Naive thymus-derived CD4-positive, alpha-beta T cell (primary cell): ENCODE measurements at places on chromosomes 1 and 21.

- H3K27me3 ChIP-seq = no peaks in the 10 kb centered on the region
- no peaks in the 10 kb centered on the region for H3K36me3 ChIP-seq
- DNase-seq = no peak
- no peaks in the 10 kb centered on the region for H3K4me1 ChIP-seq
These were observed 59.3 kb downstream of the IGSF21 start for GRCh38 chr1:18166929-18167328.

DNA sequence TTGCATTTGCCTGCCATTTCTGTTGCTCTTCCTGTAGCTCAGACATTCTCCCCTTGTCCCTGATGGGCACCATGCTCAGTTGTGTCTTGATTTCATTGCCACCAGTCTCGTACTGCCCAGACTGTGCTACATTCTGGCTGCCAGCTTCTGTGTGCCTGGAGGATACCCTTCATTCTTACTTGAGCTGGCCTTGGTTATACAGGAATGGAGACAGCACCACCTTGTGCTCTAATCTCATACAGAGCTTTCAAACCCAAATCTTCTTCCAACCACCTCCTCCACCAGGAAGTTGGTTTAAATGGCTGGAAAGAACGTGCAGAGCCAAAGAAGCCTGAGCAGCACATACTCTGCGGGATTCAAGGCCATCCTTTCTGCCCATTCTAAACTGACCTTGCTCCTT lies 165.3 kb downstream of the SLC35F3 start:
- no peak overlapping the region for H3K4me3 ChIP-seq
- H3K36me3 ChIP-seq = no peaks in the 10 kb centered on the region
- H3K4me1 ChIP-seq = no peaks in the 10 kb centered on the region
- no peak overlapping the region for H3K27ac ChIP-seq
- H3K27me3 ChIP-seq = no peaks in the 10 kb centered on the region
- no peak for DNase-seq

- peaks cover 5% of the 10 kb centered on the region for H3K36me3 ChIP-seq
- no peak overlapping the region for H3K27ac ChIP-seq
- H3K27me3 ChIP-seq = no peaks in the 10 kb centered on the region
These were observed 11.7 kb upstream of the BNIPL start for GRCh38 chr1:151024540-151025146.

DNA sequence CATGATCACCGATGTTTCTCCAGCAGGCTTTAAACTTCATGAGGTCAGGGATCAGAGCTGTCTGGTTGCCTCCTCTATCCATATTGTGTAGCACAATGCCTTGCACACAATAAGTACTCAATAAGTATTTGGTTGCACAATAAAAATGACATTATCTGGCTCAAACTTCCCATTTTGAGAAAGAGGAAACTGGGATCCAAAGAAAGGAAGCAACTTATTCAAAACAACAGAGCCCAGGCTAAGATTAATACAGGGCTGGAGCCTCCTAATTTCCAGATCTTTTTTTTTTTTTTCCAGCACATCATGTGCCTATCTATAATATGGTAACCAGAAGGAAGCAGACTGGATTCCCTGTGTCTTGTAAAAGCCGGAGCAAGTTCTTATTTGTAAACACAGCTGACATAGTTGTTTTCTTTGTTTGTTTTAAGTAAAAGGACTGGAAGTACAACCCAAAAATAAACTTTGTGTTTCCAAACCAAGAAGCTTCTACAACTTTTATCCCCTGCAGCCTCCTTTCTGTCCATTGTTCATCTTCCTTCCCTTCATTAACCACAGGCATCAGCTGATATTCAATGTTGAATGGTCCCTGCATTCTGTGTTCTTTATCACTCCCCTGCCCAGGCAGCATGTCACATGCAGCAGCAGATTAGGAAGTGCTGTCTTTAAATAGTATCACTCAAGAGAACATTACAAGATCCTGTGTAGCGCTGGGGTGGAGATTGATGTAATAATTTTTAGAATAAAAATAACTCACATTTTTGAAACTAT lies 71.2 kb upstream of the HOOK1 start:
- no peaks in the 10 kb centered on the region for H3K4me1 ChIP-seq
- no peaks in the 10 kb centered on the region for H3K27me3 ChIP-seq
- no peak overlapping the region for H3K4me3 ChIP-seq
- no peak overlapping the region for H3K27ac ChIP-seq
- no peaks in the 10 kb centered on the region for H3K36me3 ChIP-seq
- DNase-seq = no peak

- H3K4me3 ChIP-seq = peak overlapping the region; percentile 76
- H3K27me3 ChIP-seq = no peaks in the 10 kb centered on the region
- H3K36me3 ChIP-seq = no peaks in the 10 kb centered on the region
- H3K4me1 ChIP-seq = peaks cover 52% of the 10 kb centered on the region
- peak; percentile 52 for DNase-seq
These were observed 1.0 kb downstream of the ARID1A start for GRCh38 chr1:26696654-26697430.

DNA sequence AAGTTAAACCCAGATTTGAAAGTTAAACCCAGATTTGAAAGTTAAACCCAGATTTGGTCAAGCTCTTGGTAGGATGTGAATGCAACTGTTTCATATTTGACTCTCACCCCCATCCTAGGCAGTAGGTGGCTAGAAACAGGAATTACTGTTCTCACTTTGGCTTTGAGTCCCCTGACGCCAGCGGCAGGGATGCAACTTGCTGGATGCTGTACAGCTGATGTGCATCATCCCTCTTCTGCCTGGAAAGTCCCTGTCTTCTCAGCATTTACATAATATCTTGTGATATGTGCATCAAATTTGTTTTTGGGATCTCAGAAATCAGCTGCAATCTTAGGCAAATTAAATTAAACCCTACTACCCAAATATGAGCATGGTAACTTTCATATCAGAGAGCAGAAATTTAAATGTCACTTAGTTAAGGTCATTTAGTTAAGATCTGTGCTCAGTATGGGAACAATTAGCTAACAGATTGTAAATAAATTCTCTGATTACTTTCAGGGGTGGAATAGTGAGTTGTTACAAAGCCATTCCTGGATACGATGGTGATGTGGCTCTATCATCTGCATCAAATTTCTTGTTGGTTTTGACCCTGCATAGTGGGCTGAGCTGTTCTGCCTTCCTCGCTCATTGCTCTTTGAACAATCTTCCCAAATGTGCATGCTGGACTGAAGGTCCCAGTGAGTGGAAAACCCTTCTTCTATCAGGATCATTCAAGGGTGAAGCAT lies 6.8 kb upstream of the HAO2 start:
- no peaks in the 10 kb centered on the region for H3K4me1 ChIP-seq
- H3K27ac ChIP-seq = no peak overlapping the region
- H3K4me3 ChIP-seq = no peak overlapping the region
- H3K27me3 ChIP-seq = no peaks in the 10 kb centered on the region
- H3K36me3 ChIP-seq = no peaks in the 10 kb centered on the region

DNA sequence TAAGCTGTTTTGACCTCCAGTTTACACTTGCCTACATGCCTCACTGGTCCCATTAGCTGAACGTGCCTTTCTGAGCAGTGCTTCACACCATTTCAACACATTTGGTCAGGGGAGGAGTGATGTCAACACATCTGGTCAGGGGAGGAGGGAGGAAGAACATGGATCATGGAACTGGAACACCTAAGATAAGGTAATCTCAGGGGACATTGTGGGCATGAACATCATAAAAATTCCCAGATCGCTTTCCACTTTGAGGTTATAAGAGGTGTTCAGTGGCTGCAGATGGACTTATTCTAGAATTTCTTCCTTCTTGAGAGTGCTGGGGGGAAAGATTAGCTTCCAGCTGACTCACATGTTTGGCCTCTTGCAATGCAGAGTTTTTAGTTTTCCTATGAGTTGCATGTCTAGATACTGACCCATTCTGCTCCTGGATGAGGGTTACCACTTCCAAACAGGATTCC lies 2.0 kb downstream of the QSOX1 start:
- H3K27ac ChIP-seq = no peak overlapping the region
- peaks cover 20% of the 10 kb centered on the region for H3K4me1 ChIP-seq
- H3K36me3 ChIP-seq = peaks cover 3% of the 10 kb centered on the region
- H3K4me3 ChIP-seq = no peak overlapping the region
- H3K27me3 ChIP-seq = no peaks in the 10 kb centered on the region

GRCh38 chr1:37480125-37480466 lies 5.7 kb downstream of the ZC3H12A start:
- no peaks in the 10 kb centered on the region for H3K27me3 ChIP-seq
- H3K4me3 ChIP-seq = peak overlapping the region; percentile 87
- H3K4me1 ChIP-seq = peaks cover 26% of the 10 kb centered on the region

DNA sequence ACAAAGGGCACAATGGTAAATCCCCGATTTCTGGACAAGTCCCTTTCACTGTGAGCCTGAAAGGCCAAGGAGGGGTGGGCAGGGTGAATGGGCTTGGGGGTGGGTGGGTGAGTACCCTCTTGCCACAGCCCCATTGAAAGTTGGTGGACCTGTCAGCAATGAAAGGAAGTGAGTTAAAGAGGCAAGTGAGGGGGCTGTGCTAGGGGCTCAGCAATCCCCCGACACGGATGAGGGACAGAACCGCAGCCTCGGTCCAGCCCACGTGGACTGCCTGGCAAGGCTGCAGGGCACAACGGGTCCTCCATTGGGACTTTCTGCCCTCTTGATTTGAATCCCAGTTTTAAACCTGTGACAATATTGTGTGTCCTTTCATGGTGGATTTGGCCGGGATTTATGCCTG lies 255.3 kb downstream of the FOXD2 start:
- no peaks in the 10 kb centered on the region for H3K27me3 ChIP-seq
- DNase-seq = no peak
- H3K4me3 ChIP-seq = no peak overlapping the region
- H3K4me1 ChIP-seq = no peaks in the 10 kb centered on the region

DNA sequence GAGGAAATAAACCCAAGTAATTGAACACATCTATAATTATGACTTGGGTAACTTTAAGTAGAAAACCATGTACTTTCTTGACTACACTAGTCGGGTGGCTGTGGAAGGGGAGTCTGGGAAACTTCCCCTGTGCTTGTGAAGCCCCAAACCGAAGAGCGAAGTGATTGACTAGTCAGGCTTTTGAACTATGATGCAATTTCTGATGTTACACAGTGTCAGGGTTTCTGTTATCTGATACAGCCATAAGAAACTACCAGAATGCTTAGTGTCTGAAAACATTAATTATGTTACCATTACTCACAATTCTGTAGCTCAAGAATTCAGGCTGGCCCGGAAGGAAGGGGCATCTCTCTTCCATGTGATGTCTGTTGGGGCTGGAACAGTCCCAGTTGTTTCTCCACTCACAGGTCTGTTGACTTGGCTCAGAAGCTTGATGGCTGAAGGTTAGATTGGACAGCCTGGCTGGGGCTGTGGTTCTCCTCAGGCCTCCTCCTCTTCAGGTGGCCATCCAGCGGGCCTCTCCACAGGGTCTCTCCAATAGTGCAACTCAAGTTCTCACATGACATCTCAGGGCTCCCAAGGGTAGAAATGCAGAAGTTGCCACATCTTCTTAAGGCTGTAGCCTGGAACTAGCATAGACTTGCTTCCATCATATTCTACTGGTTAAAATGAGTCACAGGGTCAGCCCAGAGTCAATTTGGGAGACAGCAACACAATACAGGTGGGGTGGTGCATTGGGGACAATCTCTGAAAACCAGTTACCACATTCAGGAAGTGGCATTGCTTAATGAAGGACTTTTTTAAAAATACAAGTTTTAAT lies 8.3 kb upstream of the C8B start:
- H3K27me3 ChIP-seq = no peaks in the 10 kb centered on the region
- DNase-seq = no peak
- no peak overlapping the region for H3K4me3 ChIP-seq
- no peaks in the 10 kb centered on the region for H3K36me3 ChIP-seq
- H3K27ac ChIP-seq = no peak overlapping the region

DNA sequence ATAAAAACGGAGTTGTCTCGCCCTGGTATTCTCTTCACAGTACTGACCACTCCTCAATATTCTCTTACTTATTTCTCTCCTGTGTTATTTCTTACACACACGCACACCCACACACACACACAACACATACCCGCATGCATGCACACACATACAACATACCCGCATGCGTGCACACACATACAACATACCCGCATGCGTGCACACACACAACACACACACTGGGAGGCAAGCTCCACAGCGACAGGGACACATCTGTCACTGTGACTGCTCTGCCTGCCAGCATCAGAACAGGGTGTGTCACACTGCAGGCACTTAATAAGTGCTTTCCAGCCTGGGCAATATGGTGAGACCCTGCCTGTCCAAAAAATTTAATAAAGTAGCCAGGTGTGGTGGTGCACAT lies 20.8 kb upstream of the DDOST start:
- H3K4me1 ChIP-seq = no peaks in the 10 kb centered on the region
- H3K27ac ChIP-seq = no peak overlapping the region
- H3K27me3 ChIP-seq = no peaks in the 10 kb centered on the region
- DNase-seq = no peak
- no peaks in the 10 kb centered on the region for H3K36me3 ChIP-seq
- H3K4me3 ChIP-seq = no peak overlapping the region

GRCh38 chr1:168301664-168302320 lies 21.1 kb downstream of the TBX19 start:
- no peaks in the 10 kb centered on the region for H3K4me1 ChIP-seq
- no peak overlapping the region for H3K27ac ChIP-seq
- H3K27me3 ChIP-seq = no peaks in the 10 kb centered on the region
- DNase-seq = no peak
- no peaks in the 10 kb centered on the region for H3K36me3 ChIP-seq

DNA sequence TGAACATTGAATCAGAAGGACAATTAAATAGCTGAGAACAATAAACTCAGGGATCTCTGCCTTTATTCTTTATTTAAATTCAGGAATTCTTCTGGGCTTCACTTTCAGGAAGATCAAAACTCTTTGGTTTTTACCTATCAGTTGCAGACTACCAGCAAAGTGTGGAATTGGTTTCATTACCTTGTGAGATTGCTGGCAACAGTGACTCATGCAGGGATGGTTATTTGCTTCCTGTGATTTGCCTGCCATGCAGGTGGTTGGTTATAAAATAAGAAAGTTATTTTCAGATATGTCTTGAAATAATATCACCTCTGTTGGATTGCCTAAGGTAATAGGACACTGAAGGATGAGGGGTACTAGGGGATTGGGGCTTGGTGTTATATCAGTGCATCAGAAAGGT lies 204.6 kb downstream of the PTBP2 start:
- no peaks in the 10 kb centered on the region for H3K27me3 ChIP-seq
- H3K36me3 ChIP-seq = no peaks in the 10 kb centered on the region
- no peak overlapping the region for H3K4me3 ChIP-seq
- no peaks in the 10 kb centered on the region for H3K4me1 ChIP-seq
- no peak for DNase-seq

DNA sequence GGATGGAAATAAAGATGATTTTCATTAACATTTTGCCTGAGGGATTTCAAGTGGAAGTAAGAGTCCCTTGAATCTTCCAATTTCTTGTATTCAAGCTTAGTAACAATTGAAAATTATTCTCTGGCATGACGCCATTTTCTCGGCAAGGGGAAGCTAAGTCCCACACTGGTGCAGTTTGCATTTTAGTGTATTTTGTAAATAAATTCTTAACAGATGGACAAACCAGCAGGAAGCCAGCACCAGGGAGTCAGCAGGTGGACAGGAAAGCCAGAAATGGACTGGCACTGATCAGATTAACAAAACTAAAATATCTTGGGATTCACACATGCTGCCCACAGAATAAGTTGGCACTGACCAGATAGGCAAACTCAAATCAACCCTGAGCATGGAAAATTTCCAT lies 311.3 kb downstream of the LRRIQ3 start:
- H3K4me1 ChIP-seq = no peaks in the 10 kb centered on the region
- no peak overlapping the region for H3K27ac ChIP-seq
- no peaks in the 10 kb centered on the region for H3K36me3 ChIP-seq
